ENCODE measurements at places on chromosomes 3 and 15. TPM values are rescaled to one million over a fixed set of nuclear protein-coding genes. Genes with fewer than 3 reads are reported as not detected.

Gene GOLGA6L7
- total RNA-seq: not detected

Gene SLC6A1
- total RNA-seq: not detected

Gene PDZRN3
- not detected for total RNA-seq

Gene ZNF620
- total RNA-seq: 1.9 TPM

Gene BTLA
- total RNA-seq: not detected

Gene PGBD4
- 1.6 TPM for total RNA-seq

Gene SLCO2A1
- total RNA-seq: 0.02 TPM

Gene TAGLN3
- not detected for total RNA-seq

Gene SH2D7
- total RNA-seq: not detected
